ENCODE measurements at places on chromosomes 11 and 22. TPM values are rescaled to one million over a fixed set of nuclear protein-coding genes. Genes with fewer than 3 reads are reported as not detected.

The RTN4R gene
- 0.46 TPM for total RNA-seq

The KRTAP5-10 gene
- not detected for total RNA-seq

The PATE2 gene
- total RNA-seq: 0.07 TPM

The GSTT2B gene
- 4.8 TPM for total RNA-seq
